ENCODE measurements at places on chromosomes 5 and 9.

- DNase-seq = no peak
These were observed 5.3 kb downstream of the IL9 start for GRCh38 chr5:135890296-135890695.

- no peak for DNase-seq
These were observed 366.0 kb downstream of the KDM4C start for GRCh38 chr9:7123743-7124142.

GRCh38 chr5:1095990-1096363 is 15.9 kb downstream of the SLC12A7 start:
- no peak for DNase-seq

DNA sequence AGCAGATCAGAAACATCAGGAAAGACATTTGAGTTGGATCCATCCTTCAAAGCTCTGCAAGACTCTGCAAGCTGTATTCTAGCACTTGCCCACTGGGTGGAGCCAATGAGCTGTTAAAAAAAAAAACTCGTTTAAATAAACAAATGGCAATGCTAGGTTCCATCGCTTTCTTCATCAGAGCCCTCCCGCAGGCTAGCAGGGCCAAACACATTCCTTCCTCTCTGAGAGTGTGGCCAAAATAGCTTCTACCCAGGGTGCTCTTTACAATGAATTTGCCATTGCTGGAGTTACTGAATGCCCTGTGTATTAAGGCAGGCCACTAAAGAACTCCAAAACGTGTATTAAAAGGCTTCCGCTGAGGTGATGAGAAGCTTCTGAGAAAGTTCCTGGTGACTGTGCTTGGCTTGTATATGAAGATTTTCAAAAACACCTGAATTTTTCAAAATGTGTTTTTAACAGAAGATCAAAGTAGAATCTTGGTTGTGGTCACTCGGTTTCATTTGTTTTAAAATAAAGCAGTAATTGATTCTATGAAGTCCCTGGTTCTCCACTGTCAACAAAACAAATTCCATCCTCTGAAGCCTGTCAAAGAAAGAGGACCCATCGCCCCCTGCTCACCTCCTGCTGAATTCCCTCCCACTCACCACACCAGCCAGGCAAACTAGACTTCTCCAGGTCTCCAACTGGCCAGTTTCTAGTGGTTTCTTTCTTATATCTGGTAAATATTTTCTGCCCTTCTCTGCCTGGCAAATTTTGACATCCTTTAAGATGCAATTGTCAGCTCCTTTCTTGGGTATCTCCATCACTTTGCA is 36.5 kb upstream of the EQTN start:
- peak; percentile 39 for DNase-seq

- no peak for DNase-seq
These were observed 9.2 kb downstream of the STC2 start for GRCh38 chr5:173318881-173319620.

- DNase-seq = no peak
These were observed 910.0 kb upstream of the WWC1 start for GRCh38 chr5:167381457-167381856.

- no peak for DNase-seq
These were observed 214.1 kb upstream of the ANKH start for GRCh38 chr5:15085671-15086070.
